ENCODE measurements at places on chromosomes 5 and 9.

- no peak for DNase-seq
Measured at GRCh38 chr5:7420510-7421280, 24.8 kb downstream of the ADCY2 start.

DNA sequence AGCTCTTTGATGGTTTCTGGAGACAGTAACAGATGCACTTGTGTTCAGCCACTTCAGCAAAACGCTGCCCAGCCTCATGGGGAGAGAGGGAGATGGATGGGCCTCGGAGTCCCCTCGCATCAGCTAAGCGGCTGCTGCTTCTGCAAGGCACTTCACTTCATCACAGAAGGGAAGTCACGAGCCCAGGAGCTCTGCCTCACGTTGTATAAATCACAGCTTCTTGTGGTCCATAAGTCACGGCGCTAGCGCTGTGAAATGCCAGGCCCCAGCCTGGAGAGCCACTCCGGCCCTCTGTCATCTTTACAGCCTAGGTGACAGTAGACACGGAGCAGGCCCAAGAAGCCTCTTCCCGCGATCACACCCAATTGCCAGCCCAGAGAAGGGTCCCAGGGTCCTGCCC lies 23.4 kb downstream of the DBH start:
- DNase-seq, result no peak

DNA sequence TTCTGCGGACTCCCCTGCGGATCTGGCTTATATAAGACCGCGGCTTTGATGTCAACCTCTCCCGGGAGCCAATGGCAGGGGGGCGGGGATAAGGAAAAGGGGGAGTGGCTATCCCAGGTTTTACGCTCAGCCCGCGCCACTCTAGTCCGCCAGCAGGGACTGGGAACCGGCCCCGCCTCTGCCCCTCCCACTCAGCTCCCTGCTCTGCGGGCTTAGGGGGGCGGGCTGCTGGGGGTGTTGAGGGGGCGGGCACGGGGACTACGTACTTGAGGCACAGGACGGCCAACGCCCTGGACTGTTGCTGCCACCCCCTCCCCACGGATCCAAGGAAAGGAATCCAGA lies at the start of gene HAND1:
HAND1 (minus strand) TSS at position 4 of the 342 bp plus-strand sequence. CDS start 219 bp downstream, outside the sequence.
- peak; percentile 17 for DNase-seq

DNA sequence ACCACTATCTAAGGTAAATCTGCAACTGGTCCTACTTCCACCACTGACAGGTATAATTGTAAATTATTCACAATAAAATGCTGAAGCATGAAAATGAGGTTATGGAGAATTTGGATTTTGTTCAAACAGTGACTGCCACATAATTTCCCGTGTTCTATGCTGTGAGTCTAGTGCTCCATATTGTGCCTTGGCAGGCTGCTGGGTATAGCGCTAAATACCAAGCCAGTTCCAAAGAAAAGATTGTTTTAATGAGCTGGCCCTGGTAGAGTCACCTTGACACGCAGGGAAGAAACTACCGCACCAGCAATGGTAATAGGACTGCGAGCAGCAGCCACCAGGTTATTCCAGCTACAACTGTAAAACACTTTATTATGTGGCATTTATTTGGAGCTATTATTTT lies 30.4 kb downstream of the PSMB7 start:
- DNase-seq, result no peak

DNA sequence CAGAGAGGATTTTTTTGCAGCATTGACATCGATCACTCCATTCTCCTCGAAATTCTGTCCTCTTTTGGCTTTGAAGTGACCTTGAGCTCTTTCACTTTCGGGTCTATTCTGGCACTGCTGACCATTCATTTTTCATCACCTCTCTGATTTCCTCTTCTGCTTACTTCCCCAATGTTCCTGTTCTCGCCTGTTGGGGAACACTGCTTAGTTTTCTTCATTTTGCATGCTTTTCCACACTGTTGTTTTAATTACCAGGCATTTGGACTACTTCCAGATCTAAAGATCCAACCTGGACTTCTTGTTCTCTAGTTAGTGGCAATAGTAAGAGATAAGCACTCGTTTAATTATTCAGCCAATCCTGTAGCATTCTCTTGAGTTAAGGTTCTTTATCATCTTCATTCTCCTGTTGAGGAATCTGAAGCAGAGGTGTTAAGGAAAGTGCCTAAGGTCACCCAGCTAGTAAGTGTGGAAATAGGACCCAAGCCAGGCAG lies 53.4 kb downstream of the MAN2A1 start:
- peak; percentile 56 for DNase-seq

DNA sequence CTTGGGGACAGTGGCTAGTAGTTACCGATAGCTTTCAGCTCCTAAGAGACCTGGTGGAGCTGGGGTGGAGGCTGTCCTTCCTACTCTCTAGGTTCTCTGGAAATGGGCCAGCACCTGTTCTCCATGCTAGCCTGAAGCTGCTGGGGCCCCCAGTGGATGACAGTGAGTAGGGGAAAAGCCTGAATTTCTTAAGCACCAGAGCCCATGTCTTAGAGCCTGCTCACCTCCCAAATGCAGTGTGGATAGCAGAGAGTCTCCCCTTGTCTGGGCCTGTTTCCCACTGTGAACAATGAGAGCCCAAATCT lies 105.8 kb downstream of the DAB2IP start:
- no peak for DNase-seq
